Stimulated activated CD8-positive, alpha-beta memory T cell treated with anti-CD3 and anti-CD28 coated beads, Interleukin-4, amount 100 ng/mL, for 4 hours (primary cell): ENCODE measurements at places on chromosomes 1 and 21.

GRCh38 chr1:236904892-236905741 is 99.1 kb downstream of the MT1HL1 start:
- DNase-seq, result no peak

- DNase-seq, result peak; percentile 67
Observed at GRCh38 chr1:204363335-204364114, 3.8 kb upstream of the PLEKHA6 start.

DNA sequence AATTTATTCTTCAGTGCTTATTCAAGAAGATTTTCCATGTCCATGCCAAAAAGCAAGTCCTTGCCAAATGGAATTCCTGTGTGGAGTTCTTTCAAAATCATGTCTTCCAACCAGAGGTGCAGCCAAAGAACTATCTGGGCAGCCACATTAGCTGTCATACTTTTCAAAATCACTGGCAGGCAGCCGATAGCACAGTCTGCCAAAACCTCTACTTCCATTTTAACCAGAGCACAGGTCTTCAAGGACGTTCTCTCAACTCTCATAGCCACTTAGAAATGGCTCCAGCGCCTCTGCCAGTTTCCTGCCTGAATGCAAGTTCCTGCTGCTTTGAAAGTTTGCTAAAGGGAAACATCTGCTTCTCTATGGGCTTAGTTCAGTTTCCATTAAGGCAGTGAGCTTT is 975.7 kb upstream of the ADGRL4 start:
- DNase-seq, result no peak

DNA sequence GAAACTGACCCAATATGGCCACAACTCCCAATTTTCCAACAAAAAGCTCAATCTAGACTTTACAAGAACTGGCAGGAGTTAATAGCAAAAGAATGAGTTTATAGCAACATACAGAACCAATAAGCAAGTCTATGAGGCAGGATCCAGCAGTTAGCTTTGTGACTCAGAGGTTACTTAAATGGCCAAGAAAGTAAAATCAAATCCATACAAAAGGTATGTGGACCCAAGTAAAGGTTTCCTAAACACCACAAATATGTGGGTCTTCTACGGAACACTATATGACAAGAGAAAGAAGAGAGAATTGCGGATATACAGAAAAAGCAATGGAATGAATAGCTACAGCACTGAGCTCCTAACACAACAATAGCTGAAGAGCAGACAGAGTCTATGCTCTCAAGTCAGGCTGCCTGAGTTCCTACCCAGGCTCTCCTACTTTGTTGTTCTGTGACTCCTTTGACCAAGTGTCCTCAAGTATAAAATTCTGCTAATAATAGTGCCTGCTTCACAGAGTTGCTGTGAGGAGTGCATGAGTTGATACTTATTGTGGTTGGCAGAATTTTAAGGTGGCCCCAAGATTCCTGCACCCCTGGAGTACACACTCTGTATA is 204.3 kb downstream of the SMYD3 start:
- DNase-seq, result no peak

DNA sequence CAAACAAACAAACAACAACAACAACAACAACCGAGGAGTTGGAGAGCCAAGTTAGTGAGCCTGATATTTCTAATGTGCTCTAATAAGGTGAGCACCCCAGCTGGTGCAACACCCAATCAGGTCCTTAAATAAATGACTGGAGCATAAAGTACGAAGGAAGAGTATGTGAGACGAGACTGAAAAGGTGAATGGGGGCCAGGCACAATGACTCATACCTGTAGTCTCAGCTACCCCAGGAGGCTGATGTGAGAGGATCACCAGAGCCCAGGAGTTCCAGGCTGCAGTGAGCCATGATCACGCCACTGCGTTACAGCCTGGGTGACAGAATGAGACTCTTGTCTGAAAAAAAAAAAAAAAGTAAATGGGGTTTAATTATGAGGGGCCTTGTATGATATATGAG is 152.0 kb upstream of the ZRANB2 start:
- DNase-seq, result no peak

- DNase-seq, result peak; percentile 23
Observed at GRCh38 chr1:65069011-65069565, 78.9 kb upstream of the AK4 start.

DNA sequence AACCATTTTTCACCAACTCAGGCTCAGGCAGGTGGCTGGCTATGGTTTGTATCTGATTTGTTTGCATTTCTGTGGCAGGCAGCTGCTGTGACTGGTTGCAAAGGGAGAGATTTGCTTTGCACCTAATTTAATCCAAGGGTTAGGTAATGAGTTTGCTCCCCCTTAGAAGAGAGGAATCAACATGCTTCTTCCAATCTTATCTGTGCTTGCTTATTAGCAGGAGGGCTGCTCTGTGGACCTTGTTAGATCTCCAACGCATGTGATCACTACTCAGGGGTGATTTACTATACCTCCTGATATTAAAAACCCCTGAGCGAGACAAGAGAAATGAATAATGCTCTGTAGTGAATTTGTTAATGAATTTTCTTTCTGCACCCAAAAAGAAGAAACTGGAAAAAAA is 20.5 kb downstream of the OLFML3 start:
- DNase-seq, result no peak
